Ascending aorta (tissue), 2 donors: ENCODE measurements at places on chromosomes 7 and 10.

- no peaks in the 10 kb centered on the region for H3K27me3 ChIP-seq
- H3K4me3 ChIP-seq = no peak overlapping the region
- no peaks in the 10 kb centered on the region for H3K36me3 ChIP-seq
- no peak overlapping the region for H3K27ac ChIP-seq
- no peaks in the 10 kb centered on the region for H3K4me1 ChIP-seq
Observed at GRCh38 chr7:70638158-70639107, 493.5 kb upstream of the GALNT17 start.

GRCh38 chr10:87931836-87932230, 68.4 kb downstream of the PTEN start:
- H3K27ac ChIP-seq = peak overlapping the region; percentile 44
- H3K36me3 ChIP-seq = no peaks in the 10 kb centered on the region
- H3K27me3 ChIP-seq = no peaks in the 10 kb centered on the region

DNA sequence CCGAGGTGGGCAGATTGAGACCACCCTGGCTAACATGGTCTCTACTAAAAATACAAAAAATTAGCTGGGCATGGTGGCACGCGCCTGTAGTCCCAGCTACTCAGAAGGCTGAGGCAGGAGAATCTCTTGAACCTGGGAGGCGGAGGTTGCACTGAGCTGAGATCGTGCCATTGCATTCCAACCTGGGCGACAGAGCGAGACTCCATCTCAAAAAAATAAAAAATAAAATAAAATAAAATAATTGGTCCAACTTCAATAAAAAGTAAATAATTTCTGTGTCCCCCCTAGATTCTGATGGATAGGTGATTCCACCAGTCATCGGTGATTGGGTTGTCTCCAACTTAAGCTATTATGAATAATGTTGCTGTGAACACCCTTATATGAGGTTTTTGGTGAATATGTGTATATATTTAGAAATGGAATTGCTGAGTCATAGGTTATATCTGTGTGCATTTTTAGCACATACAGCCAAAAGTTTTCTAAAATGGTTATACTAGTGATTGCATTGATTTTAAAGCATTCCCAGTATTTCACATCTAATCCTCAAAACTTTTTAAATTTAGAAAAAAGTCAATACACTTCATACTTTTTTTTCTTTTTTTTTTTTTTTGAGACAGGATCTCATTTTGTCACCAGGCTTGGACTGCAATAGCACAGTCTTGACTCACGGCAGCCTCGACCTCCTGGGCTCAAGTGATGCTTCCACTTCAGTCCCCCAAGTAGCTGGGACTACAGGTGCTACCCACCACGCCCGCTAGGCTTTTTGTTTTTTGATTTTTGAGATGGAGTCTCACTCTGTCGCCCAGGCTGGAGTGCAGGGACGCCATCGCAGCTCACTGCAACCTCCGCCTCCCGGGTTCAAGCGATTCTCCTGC, 13.7 kb upstream of the SRPK2 start:
- H3K36me3 ChIP-seq = no peaks in the 10 kb centered on the region
- H3K4me1 ChIP-seq = no peaks in the 10 kb centered on the region
- no peaks in the 10 kb centered on the region for H3K27me3 ChIP-seq
- no peak overlapping the region for H3K4me3 ChIP-seq

GRCh38 chr7:34133356-34133982, 228.1 kb downstream of the BMPER start:
- no peak for DNase-seq
- H3K4me1 ChIP-seq = no peaks in the 10 kb centered on the region
- H3K4me3 ChIP-seq = no peak overlapping the region
- H3K27ac ChIP-seq = no peak overlapping the region
- no peaks in the 10 kb centered on the region for H3K27me3 ChIP-seq
- H3K36me3 ChIP-seq = no peaks in the 10 kb centered on the region

DNA sequence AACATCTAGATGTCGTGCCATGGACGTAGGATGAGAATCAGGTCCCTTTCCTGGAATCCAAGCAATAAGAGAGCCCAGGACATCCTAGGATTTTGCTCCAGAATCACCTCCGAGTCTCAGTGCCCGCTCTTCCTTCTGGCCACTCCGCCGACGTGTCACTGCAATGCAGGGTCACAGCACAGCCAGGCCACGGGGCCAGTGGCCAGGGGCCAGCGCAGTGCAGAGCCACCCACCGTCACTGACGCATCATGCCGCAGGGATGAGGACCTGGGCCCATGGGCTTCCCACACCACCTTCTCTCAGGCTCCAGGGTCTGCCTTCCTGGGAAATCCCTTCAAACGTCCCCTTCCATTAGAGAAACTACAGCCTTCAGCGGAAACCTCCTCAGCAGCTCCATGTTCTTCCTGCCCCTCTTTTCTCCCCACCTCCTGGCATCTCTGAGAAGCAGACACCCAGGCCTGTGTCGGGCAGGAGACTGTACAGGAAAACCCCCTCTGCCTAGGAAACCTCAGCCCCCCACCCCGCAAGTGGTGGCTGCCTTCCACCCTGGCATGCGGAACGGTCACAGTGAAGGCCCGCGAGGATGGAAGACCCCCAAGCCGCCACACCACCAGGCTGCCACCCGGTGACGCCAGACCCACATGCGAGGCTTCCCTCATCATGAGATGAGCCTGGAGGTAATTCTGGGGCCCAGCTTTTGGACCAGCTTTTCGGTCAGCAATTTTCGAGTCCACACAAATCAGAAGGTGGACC, 32.1 kb downstream of the STK32C start:
- no peaks in the 10 kb centered on the region for H3K27me3 ChIP-seq
- no peak overlapping the region for H3K4me3 ChIP-seq
- no peak overlapping the region for H3K27ac ChIP-seq
- H3K36me3 ChIP-seq = no peaks in the 10 kb centered on the region

GRCh38 chr10:100888957-100889356, 23.8 kb upstream of the SLF2 start:
- no peak for DNase-seq
- no peak overlapping the region for H3K27ac ChIP-seq
